ENCODE measurements at places on chromosomes 3 and 15. TPM values are rescaled to one million over a fixed set of nuclear protein-coding genes. Genes with fewer than 3 reads are reported as not detected.

LCMT2 gene
- polyA plus RNA-seq: 9.0 TPM

ROPN1 gene
- polyA plus RNA-seq: 0.21 TPM

NKTR gene
- polyA plus RNA-seq: 202 TPM

SAMD7 gene
- polyA plus RNA-seq: not detected

ACAA1 gene
- polyA plus RNA-seq: 70.1 TPM

Measured in right lung (tissue), 10 donors.